Psoas muscle (tissue), 8 donors: ENCODE measurements at places on chromosomes 3 and 15.
A peak's percentile ranks its signal among the peaks of the same experiment; 100 is the strongest.

DNA sequence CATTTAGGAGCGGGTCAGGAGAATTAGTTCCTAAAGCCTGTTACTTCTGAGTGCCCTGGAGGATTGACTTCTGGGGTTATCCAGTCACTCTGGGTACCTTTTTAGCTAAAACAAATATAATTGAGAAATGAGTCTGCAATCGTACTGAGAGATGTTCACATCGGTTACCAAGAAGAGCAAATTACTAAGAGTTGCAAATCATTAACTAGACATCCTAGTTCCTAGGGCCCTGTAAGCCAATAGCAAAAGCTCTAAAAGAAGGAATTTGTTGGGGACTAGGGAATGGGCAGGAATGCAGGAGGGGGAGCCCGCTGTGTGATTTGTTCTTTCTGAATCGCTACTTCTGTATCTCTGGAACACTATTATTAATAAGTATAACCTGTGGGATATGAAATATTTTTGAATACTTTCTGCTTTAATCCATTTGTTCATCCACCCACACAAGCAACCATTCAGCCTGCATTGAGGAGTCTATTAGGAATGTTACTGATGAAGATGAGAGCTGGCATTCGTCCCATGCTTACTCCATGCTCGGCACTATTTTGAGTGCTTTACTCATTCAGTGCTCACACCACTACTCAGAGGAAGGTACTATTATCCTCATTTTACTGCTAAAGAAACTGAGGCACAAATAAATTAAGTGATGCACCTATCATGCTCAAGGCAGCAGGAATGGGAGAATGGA lies 31.5 kb upstream of the KY start:
- DNase-seq = no peak

- no peak for DNase-seq
These were observed 11.4 kb upstream of the SACM1L start for GRCh38 chr3:45677841-45678240.

GRCh38 chr15:63945007-63945788 lies 101.1 kb downstream of the DAPK2 start:
- peak; percentile 81 for DNase-seq

- DNase-seq = peak; percentile 57
These were observed at the start of gene GOLGA8B for GRCh38 chr15:34583399-34584329. TSS of gene GOLGA8B (minus strand) at chr15:34583651. CDS start at chr15:34535912, 47,739 bp downstream.

GRCh38 chr3:177353140-177353539 lies 155.9 kb upstream of the TBL1XR1 start:
- no peak for DNase-seq

DNA sequence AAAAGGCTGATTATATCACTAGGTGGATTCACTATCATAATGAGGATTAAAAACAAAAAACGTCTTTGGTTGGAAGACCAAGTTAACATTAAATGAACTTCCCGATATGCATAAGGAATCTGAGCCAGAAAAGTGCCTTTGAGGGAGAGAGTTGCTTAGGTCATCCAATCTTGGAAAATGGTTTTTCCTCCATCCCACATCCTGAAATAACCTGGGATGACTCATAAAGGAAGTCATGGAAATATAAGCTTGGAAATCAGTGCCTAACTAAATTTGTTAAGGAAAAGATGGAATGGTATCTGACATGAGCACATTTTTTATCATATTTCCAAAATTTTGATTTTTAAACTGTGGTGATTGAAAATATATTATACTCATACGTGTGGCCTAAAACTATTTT lies 66.0 kb downstream of the KBTBD8 start:
- no peak for DNase-seq

- no peak for DNase-seq
These were observed 726.5 kb upstream of the NECTIN3 start for GRCh38 chr3:110344897-110345767.

DNA sequence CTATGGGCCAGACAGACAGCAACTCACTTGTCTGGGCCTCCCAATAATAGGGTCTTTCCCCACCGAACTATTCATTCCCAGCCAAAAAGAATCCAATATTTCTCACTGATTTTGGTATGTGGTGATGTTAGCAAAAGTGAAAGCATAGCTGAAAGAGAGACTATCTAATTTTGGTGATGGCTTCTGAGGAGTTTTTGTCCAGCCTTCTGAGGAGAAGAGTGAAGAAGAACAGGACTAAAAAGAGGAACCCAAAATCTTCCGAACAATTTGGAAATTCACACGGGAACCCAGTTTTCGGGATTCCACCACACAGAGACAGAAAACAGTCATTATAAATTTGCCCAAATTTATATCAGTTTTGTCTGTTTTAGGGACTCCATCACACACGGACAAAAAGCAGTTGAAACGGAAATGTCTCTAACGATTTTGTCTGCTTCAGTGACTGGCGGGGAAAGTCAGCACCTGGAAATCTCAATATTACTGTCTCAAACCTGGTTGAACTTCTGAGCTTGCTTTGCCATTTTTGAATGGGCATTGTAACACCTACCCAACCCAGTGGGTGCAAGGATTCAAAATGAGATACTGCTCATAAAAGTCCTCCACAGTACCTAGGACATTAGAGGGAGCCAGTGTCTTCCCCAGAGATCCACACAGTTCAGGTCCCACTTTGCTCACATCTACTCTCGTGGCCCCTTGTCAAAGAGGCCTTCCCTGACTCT lies 9.1 kb downstream of the CD80 start:
- no peak for DNase-seq

DNA sequence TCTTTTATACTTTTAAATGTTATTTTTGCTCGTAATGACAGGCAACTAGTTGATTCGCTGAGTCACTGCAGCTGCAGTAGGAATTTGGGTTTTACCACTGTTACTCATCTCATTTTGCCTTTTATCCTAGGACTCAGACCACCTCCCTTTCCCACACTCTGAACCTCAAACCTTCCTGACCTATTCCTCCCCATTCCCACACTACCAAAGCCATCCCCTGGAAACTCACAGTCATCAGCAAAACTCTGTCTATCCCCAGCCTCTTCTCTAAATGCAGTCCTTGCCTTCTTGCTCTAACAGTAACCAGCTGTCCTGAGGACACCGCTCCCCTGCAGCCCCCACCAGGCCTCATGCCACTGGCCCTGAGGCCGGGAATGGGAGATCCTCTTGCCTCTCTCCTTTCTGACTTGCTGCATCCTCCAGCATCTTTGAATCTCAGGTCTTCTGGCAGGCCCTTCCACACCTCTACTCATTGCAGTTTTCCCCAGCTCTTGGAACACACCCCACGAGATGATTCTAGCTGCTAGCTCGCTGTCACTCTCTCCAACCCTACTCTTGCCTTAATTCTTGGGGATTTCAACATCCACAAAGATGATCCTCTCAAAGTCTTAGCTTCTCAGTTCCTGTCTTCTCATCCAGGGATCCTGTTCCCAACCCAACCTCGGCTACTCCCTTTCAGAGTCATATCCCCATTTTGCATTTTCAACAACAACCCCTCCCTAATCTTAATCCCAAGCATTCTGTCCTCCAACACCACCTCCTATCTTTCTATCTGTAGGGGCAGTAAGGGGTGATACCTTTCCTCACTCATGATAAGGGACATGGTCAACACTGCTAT lies 55.9 kb upstream of the C3orf80 start:
- no peak for DNase-seq

DNA sequence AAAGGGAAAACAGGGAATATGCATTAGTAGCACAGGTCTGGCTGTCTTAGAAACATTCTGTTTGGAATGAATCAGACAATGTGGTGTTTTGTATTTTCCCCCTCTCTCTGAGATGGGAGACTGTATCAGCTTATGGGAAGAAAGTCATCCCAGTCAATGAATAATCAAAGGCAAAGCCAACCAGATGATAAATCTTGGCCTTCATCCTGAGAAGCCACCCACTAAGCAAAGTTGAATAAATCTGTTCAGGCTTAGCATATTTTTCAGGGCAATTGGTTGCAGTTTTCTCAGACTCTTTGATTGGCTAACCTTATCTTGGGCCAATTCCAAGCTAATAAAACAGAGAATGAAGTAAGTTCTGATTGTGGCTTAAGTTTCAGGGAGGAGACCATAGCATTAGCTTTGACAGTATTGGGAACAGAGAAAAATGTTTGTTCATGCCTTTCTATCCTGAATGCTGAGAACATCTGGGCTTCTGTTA lies 63.6 kb upstream of the ARL8B start:
- no peak for DNase-seq

GRCh38 chr3:35322070-35322469 lies 317.3 kb upstream of the ARPP21 start:
- DNase-seq = no peak

- DNase-seq = no peak
These were observed 30.9 kb downstream of the GOLM2 start for GRCh38 chr15:44319385-44319784.

- no peak for DNase-seq
These were observed 580.0 kb downstream of the FOXP1 start for GRCh38 chr3:71003511-71003910.

- DNase-seq = no peak
These were observed 23.7 kb downstream of the TPRA1 start for GRCh38 chr3:127566833-127567232.

DNA sequence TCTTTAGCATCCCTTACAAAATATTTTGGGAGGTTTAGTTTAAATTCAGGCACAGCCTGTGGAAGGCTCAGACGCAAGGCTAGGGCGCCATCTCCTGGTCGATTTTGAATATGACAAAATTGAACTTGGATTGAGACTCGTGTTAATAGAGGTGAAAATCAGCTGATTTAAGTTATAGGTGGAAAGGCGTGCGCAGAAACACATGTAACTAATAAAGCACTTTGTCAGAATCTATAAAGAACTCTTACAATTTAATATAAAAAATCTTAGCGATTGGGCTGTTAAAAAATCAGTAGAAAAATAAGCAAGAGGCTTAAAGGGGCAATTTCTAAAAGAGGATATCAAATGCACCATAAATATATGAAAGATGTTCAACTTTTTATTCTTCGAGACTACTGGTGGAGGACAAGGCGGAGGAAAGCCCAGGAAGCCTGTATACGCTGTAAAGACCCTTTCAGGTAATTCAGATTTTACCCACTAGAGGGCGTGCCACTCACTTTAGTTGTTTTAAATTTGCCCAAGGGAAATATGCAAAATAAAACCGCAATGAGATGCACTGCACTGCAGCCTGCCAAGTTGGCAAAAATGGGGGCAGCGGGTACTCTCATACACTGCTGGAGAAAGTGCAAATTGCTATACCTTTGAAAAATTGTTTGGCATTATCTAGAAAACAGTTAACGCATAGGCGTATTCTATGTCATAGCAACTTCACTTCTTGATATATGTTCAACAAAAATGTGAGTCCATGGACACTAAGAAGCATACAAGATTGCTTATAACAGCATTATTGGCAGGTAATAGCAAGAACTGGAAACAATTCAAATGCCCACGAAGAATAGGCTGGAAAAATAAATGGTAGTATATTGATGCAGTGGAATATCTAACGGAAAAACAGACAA lies 64.7 kb downstream of the SLC30A4 start:
- DNase-seq = peak; percentile 42

- no peak for DNase-seq
These were observed 30.2 kb downstream of the ALPK3 start for GRCh38 chr15:84847382-84847781.

DNA sequence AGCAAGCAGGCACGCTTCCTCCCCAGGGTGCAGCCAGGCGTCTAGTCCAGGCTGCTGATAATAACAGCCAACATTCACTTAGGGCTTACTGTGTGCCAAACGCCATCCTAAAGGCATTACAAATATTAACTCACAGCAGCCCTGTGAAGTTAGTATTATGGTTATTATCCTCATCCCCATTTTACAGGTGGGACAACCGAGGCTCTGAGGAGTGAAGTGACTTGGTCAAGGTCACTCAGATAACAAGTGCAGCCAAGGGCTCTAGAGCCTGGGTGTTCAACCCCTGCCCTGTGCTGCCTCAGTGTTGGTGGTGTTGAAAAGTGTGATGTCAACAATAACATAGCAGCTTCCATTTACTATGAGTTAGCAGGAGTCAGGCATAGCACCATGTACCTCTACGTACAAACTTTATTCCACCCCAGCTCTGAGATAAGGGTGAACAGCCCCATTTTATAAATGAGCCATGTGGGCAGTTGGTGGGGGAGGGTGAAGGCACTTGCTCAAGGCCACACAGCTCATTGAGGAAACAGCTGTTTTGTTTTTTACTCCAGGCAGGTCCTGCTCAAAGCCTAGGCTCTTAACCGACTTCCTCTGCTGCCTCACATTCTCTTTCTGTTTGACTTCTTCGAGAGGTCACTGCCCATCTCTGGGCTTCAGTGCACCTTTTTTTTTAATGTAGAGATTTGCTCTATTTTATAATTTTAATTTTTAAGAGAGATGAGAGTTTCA lies 24.0 kb upstream of the TRH start:
- DNase-seq = no peak

DNA sequence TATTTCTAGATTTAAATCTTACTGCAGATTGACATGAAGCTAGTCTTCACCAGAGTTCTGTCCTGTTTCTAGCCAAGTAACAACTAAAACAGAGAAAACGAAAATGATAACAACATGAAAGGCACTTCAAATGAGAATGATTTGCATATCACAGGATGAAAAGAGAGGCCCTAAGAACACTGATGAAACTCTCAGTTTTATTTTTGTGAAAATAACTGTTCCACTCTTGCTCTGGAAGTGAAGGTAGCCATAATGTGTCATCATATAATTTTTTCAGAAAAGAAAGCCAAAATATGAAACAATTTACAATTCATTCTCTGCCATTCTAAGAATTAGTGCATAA lies 274.4 kb downstream of the ADAMTSL3 start:
- DNase-seq = no peak

DNA sequence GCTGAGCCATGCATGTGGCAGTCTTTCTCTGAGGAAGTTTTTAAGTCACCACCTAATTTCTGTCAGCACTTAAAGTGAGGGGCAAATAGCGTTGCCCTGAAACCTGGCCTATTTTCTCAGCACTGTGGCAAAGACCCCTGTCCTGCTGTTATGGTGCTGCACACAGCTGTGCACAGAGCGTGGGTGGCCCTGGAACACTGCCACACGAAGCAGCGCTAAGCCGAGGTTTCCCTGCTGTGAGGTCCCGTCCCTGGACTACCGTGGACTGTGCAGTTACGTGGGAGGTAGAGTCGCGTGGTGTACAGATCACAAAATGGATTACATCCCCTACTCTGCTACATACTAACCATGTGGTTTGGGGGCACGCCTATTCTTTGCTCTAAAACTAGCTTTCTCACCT lies 101.6 kb upstream of the NR2E3 start:
- DNase-seq = no peak

DNA sequence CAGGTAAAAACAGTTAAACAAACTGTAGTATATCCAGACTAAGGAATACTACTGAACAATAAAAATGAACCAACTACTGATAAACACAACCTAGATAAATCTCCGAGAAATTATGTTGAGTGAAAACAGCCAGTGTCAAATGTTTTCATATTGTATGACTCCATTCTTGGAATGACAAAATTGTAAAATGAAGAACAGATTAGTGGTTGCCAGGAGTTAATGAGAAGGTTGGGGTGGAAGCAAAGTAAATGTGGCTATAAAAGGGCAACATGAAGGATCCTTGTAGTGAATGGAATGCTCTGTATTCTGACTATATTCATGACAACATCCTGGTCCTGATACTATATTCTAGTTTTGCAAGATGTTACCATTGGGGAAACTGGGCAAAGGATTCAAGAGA lies 27.5 kb upstream of the ACKR4 start:
- no peak for DNase-seq
